ENCODE measurements at places on chromosomes 7 and 10.
A peak's percentile ranks its signal among the peaks of the same experiment; 100 is the strongest.

GRCh38 chr10:132486539-132487121 is 51.0 kb upstream of the INPP5A start:
- DNase-seq: no peak

DNA sequence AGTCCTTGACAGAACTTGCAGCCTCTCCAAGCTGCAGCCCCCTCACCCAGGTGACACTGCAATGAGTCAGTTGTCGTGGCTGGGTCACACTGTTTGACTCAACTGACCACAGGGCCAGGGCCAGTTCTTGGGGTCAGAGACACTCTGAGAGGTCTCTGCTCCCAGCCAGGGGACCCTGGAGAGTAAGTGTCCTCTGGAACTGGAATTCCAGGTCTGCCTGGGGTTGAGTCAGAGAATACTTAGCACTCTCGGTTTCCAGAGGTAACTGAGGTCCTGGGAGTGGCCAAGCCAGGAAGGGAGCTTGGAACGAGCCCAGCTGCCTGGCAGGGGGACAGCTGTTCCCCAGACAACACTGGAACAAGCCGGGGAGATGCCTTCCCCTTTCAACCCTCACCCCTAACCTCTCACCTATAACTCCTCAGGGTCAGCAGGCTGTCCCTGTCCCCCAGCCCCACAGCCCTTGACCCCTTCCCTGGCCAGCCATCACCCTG is 2.2 kb upstream of the MYL10 start:
- no peak for DNase-seq

GRCh38 chr7:152910545-152911225 is 151.1 kb downstream of the ACTR3B start:
- DNase-seq: no peak

DNA sequence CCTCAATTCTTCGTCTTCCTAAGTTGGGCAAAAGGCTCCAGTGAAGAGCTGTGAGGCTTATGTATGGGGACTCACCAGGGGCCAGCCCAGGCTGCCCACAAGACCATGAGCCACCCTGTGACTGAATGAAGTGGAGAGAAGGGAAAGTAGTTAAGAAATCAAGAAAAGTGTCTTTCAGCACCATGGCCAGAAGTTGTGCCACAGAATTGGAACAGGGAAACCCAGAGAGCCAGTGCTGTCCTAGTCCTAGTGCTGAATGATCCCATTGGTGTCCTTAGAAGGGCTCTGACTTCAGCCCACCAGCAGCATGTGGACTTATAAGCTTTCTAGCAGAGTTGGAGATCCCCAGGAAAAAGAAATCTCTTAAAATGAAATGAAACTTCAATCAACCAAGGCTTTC is 37.0 kb upstream of the CCSER2 start:
- DNase-seq: no peak

DNA sequence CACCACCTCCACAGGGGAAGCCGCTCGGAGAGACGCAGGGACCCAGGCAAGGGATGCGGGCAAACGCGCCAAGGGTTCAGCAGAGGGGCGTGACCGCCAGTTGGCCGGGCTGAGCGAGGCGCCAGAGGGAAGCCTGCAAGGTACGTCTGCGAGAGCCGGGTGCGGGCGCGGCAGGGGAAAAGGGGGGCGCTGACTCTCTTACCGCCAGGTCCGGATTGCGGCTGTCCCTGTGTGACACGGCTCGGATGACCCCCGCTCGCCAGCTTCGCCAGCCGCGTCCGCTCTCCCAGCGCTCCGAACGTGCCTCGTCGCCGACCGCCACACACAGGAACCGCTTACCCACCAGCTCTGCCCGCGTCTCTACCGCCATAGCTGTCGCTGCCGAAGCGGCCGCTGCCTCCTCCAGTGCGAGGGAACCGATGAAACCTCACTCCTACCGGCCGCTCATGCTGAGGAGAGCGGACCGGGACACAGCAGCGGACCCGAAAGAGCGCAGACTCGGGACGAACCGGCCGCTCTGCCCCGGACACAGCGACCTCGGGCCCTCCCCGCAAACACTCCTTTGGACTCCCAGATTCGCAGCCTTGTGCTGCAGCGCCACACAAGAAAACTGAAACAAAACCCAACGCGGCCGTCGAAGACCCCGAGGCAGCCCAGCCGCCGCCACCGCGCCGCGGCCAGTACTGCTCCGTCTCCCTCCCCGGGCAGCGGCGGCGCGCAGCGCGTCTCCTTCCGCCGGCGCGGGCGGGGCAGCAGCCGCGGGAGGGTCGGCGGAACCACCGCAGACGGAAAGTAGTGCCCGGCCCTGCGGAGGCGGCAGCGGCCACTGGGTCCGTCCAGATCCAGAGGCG is at the start of gene JMJD1C:
Gene JMJD1C (minus strand): TSS at position 685 of the 851 bp plus-strand sequence. CDS start 315 bp downstream, at position 370.
- DNase-seq: peak; percentile 51

- no peak for DNase-seq
Measured at GRCh38 chr7:2016021-2016631, 216.6 kb downstream of the MAD1L1 start.

DNA sequence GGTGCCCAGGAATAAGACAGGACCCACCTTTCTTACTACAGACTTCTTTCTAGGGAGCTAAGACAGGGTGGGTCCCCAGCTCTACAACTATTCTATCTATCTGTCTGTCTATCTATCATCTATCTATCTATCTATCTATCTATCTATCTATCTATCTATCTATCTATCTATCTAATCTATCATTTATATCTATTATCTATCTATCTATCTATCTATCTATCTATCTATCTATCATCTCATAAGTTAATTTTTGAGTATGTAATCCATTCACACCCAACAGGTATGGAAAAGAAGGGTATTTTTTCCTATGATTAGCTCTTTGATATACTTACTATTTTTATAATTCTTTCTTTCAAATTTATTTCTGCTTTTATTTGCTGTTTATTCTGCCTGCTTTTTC is 55.9 kb downstream of the BAMBI start:
- DNase-seq: no peak

- no peak for DNase-seq
Measured at GRCh38 chr10:112896273-112896672, 53.8 kb upstream of the TCF7L2 start.

GRCh38 chr10:94088926-94089381 is 95.2 kb downstream of the PLCE1 start:
- DNase-seq: no peak

DNA sequence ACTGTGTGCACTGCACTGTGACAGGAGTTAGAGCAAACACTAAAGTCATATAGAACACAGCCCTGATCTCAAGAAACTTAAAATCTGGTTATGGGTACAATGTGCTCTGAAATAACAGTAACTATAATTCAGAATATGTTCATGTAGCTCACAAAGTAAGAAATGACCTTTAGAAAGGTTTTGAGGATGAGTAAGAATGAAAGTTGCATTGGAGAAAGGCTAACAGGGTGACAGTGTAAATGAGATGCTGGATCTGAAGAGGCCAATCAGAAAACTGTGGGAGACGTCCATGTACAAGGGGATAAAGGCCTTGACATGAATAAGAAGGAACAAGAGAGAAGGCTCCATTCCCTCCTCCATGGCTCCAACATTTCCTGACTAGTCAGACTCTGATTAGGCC is 124.7 kb downstream of the GRM3 start:
- no peak for DNase-seq

- DNase-seq: no peak
Measured at GRCh38 chr10:48511875-48512231, 93.0 kb downstream of the ARHGAP22 start.

- DNase-seq: no peak
Measured at GRCh38 chr7:157570531-157571200, 233.9 kb downstream of the DNAJB6 start.

DNA sequence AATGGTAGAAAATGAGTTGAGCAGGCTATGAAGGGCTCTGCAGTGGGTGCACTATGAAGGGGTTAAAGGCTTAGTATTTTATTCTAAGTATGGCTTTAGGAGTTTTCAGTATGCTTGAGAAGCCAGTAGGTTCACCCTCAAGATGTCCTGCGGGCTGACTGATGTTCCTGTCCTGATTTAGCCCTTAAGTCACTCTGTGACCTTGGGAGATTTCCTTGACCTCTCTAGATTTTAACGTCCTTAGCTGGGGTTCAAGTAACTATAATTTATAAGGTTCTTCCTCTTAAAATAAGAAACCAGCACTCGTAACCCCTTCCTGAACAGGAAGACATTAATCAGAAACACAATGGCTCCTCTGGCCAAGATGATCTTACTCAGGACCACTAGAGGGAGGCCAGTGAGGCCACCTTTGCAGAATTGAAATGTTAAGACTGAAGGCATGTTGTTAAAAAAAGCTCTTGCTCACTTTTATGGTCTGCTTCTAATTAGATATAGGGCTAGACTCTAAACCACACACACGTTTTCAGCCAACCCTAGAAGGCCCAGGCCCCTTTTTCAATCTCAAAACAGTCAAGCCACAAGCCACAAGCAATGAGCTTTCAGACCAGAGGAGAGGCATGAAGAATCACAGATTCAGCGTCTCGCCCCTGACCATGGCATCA is 41.9 kb downstream of the CDK1 start:
- no peak for DNase-seq

GRCh38 chr10:22667093-22667480 is 47.3 kb downstream of the PIP4K2A start:
- no peak for DNase-seq

DNA sequence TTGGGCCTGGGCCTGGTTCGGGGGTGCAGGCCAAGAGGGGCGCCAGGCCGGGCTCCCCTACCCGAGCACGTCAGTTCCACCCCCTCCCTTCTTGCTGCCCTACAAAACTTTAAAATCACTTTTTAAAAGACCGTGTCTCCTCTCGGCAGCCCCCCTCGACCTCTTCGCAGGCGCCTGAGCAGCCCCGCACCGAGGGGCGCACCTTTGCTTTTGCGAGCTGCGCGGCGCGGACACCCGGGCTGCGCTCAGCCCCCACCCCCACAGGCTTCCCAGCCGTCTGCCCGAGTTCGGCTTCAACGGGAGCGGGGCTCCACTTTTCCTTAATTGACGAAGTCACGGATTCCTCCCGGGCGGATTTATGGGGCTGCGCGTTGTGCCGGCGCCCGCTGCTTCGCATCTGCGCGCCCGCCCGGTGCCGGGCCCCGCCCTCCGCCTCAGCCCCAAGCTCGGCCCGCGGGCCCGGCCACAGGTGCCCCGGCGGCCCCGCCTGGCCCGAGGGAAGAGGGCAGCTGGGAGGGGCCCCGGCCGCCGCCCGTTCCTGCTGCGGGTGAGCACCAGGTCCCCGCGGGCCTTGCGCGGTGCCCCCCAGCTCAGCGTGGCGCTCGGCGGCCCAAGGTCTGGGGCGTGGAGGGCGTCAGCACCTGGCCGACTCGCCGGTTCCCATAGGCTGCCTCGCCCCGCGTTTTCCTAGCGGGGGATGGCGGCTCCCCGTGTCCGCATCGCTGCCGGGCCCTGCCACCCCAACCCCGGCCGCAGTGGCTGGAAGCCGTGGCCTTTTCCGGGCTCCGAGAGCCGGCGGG is 10.8 kb upstream of the MNX1 start:
- DNase-seq: no peak

DNA sequence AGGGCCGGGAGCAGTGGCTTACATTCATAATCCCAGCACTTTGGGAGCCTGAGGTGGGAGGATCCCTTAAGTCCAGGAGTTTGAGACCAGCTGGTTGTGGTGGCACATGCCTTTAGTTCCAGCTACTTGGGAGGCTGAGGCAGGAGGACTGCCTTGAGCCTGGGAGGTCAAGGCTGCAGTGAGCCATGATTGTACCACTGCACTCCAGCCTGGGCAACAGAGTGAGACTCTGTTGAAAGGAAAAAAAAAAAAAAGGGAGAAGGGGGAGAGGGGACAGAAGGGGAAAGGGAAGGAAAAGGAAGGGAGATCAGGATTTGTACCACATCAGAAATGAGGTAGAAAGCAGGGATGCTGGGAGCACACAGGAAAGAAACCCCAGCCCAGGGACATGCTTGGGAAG is 38.7 kb upstream of the SVOPL start:
- DNase-seq: no peak

DNA sequence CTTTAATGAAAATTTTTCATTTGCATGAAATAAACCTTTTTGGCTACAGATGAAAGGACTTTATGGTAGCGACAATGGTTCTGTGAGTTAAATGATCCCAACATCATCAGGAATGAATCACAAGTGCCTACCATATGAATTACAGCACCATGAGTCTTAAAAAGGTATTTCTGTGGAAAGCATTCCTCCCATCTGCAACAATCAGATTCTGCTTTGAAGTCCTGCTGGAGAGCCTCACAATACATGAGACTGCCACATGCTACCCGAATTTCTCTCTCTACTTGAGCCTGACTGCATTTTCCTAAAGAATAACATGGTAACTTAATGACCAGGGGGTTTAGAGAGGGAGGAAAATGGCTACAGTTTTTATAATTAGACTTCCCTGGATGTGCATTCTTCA is 190.3 kb downstream of the TWIST1 start:
- DNase-seq: no peak

DNA sequence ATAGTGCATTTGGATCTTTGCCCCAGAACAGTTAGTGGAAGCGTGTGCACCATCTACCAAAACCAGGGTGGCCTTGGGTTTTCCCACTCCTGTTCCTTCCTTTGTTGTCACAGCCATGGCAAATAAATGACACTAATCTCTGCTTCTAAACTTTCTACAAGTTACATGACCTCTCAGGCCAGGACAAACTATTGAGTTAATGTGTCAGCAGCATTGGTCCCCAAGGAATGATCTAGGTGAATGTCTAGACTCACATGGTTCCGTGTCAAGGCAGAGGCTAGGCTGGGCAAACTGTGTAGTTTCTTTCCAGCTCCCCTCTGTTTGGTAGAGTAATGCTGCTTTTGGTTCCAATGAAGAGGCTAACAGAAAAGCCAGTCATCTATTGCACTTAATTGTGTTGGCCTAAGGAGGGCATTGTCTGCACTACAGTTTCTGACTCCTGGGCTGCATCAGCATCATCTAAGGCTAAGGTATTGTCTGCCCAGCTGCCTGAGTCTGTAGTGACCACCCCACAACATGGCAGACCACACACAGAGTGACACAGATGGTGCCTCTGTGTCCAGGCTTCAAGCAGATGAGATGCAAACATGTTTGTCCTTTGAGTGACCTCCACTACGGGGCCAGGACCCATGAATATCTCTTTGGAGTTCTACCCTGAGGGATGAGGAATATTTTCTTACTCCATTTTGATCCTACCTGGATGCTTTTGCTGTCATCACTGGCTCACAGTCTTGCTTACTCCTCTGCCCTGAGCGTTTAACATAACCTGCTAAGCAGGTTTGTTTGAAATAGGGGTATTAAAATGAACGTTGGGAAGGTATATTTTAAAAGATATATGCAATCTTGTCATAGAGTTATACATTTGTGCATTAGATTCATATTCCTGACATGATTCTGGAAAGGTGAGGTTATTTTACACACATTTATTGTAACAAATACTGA is 1.7 kb downstream of the CYP3A4 start:
- DNase-seq: no peak

GRCh38 chr10:58723186-58723585 is 210.5 kb downstream of the BICC1 start:
- no peak for DNase-seq

GRCh38 chr10:60873758-60874157 is 70.2 kb downstream of the RHOBTB1 start:
- DNase-seq: no peak
